ENCODE measurements at places on chromosomes 7 and 10.

DNA sequence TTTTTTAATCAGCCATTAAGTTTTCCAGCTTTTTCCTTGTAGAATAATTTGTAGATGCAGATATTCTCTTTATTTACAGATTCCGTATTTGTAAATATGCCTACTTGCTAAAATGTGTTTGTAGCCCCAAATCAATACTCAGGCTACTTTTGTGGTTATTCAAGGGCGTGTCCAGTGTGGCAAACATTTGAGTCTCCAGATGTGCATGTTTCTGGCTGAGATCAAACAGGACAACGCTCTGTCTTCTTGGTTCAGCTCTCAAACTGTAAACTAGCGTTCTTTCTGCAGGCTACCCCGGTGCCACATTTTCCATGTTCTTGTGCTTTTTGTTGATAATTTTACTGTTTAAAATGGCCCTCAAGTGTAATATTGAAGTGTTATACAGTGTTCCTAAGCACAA lies 16.2 kb upstream of the OR2A5 start:
- no peak for DNase-seq

GRCh38 chr7:55423891-55424290 lies 58.8 kb downstream of the LANCL2 start:
- DNase-seq, result no peak

- no peak for DNase-seq
These were observed 4.1 kb upstream of the SYPL1 start for GRCh38 chr7:106116161-106116704.

GRCh38 chr10:20768843-20769242 lies 128.3 kb downstream of the NEBL start:
- no peak for DNase-seq

GRCh38 chr10:50928190-50928552 lies 42.7 kb upstream of the A1CF start:
- no peak for DNase-seq

All from CD4-positive, alpha-beta T cell treated with Interleukin-1 beta for 1 hour (primary cell).